ENCODE measurements at places on chromosomes 13 and 19.

GRCh38 chr19:3443840-3444694 is 36.3 kb downstream of the SMIM24 start:
- DNase-seq: no peak

DNA sequence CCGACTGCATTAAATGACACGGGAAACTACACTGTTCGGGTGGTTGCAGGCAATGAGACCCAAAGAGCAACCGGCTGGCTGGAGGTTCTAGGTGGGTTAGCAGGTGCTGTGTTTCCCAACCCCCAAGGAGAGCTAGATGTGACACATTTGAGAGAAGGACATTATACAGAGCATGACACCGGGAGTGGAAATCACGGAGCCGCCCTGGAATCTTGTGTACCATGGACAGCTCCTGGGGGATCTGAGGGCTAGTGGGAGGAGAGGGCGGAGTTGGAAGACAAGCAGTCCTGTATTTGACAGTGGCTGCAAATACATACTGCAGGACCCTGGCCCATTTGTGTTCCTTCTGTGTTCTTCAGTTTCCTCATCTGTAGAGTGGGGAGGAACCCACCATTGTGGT is 2.3 kb downstream of the CEACAM18 start:
- no peak for DNase-seq

- DNase-seq: no peak
Observed at GRCh38 chr13:28817204-28817603, 2.9 kb upstream of the MTUS2 start.

DNA sequence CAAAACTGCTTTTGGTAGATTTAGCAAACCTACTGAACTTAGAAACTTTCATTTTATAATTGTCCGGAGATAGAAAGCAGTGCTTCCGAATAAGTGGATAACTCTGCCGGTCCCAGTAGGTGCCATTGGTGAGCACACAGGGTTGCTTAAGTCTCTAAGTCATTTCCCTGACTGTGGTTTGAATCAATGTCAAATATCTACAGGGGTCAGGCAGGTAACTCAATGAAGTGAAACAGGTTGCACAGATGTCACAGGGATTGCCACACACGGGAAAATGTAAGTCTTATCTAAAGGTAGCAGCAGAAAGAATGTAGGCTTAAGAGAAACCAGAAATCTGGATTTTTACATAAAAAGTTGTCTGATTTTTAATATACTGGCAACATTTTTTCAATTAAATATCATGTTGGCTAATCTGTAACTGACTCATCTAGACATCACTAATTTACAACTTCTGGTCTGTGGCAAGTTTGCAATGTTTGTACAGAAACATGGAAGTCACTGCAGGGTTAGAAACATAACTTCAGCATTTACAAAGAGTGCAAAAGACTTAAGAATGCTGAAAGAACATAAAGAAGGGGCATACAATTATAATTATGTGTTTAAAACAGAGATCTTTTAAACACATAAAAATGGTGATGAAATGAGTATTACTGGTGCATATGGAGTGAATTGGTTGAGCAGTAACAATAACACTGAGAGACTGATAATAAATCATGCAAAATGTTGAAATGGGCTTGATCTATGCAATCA is 14.3 kb upstream of the LRRC63 start:
- no peak for DNase-seq

GRCh38 chr13:44088411-44088810 is 208.7 kb downstream of the LACC1 start:
- DNase-seq: no peak

GRCh38 chr13:95677564-95678266 is 776 bp downstream of the DNAJC3 start:
- no peak for DNase-seq

GRCh38 chr13:110388108-110388943 is 81.2 kb downstream of the COL4A2 start:
- no peak for DNase-seq

DNA sequence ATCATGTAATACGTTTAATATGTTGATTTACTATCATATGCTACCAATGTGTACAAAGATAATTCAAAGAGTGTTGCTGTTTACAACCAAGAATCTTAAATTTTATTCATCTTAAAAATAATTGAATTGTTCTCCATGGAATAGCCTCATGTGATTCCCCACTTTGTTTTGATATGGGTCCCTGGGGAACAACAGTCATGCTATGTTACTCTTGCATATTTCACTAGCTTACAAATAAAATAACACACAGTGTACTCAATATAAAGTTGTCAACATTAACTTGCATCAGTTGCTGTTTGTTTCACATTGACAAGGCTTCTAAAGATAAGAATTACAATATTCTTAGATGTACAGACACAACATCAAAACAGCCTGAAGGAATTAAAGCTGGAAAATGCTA is 2.3 kb downstream of the ENOX1 start:
- DNase-seq: no peak

DNA sequence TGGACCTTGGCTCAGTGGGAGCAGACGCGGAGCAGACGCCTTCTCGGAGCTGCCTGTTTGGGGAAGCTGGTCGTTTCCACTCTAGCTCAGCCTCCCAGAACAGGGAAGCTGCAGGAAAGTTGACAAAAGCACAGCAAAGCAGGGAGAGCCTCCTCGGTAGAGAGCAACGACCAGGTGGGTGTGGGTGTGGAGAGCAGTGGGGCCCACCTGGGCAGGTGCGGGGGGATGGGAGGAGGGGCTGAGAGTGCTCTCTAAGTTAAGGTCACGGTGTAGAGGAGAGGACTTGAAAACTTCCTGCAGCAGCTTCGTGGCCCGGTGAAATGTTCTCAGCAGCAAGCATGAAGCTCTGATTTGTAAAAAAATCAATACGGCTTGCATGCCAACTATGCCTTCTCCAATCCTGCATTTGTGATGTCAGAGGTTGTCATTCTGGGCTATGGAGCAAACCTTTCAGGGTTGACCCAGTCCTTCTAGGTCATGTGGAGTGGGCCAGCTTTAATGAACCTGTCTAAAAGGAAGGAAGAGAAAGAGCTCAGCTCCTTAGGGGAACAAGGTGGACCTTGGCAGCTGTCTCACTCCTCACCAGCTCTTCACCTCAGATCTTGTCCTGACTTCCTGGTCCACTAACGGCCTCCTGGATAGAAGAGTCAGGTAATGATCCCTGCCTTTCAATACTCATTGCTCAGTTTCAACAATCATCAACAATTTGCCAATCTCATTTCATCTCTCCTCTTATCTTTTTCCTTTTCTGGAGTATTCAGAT is 85.8 kb upstream of the UBL3 start:
- DNase-seq: no peak

- no peak for DNase-seq
Observed at GRCh38 chr13:31045286-31046081, 113.0 kb downstream of the TEX26 start.

- DNase-seq: no peak
Observed at GRCh38 chr19:13717194-13717643, 47.1 kb upstream of the MRI1 start.

DNA sequence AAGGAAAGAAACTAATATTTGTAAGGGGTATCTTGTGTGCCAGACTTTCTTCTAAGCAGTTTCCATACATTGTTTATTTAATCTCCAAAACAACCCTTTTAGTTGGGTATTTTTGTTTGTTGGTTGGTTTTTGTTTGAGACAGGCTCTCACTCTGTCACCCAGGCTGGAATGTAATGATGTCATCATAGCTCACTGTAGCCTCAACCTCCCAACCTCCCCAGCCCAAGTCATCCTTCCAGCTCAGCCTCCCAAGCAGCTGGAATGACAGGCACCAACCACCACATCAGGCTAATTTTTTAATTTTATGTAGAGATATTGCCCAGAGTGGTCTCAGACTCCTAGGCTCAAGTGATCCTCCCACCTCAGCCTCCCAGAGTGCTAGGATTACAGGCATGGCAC is 41.2 kb upstream of the LSM14A start:
- DNase-seq: no peak
